Astrocyte of the cerebellum (primary cell): ENCODE measurements at places on chromosomes 4 and X.
A peak's percentile ranks its signal among the peaks of the same experiment; 100 is the strongest.

- DNase-seq: no peak
Observed at GRCh38 chr4:46979283-46979682, 14.1 kb downstream of the GABRA4 start.

GRCh38 chrX:38882894-38883626 lies 81.8 kb downstream of the MID1IP1 start:
- peak; percentile 42 for DNase-seq

GRCh38 chr4:26080870-26081628 lies 167.0 kb downstream of the SMIM20 start:
- DNase-seq: no peak

DNA sequence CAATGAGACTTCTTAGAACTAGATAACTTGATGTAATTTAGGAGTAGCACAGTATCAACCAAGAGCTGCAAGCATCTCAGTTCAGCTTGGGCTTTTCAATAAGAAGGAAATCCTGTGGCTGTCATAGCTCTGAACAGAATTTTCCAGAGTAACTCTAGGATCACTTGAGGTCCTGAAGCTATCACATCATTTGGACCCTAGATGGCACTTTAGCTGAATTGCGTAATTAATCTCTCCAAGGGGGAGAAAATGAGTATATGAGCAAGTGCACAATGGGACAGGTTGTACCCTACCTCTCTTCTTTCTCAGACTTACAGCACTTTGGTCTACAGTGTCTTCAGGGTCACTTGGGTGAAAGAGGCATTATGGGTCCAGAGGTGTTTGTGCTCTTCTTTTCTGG lies 45.2 kb downstream of the SLC4A4 start:
- no peak for DNase-seq

DNA sequence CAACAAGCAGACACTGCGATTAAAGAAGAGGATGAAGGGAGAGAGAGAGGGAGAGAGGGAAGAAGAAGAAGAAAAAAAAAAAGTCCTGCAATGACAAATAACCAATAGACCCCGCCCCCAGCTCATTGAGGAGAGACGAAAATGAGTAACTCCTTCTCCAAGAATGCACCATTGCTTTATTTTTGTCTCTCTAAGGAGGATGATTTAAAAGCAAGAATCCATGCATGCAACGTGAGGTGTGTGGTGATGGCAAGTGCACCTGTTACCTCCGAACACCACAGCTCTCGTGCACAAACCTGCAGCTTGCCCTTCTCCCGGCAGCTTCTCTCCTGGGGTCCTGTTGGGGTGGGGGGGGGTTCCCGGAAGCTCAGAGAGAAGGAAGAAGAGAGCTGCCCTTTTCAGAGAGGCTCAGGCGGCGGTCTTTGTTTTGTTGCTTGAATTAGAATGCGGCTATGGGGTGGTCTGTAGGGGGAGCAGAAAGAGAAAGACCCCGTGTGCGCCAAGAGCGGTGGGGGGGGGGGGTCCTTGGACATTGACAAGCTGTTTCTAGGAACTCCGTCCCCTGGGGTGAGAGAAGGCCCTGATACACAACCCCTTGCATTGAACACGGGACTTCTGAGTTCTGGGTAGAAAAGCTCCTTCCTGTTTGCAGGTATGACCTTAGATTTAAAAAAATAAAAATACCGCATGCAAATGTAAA lies 100.7 kb downstream of the CRLF2 start:
- no peak for DNase-seq

DNA sequence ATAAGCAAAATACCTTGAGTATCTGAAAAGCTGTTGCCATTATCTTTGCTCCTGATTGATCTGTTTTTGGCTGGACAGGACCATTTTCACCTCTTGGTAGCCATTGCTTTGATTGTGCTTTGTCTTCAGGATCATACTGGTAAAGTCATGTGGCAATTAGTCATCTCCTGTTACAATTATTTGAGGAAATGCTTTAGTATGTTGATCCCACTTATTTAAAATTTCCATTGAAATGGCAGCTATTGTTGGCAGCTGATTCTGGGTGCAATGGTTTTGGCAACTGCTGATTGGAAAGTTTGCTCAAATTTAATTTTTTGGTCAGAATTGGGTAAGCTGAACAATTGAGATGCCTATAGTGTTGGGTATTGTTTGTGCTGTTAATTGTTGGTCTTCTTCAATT lies 238.3 kb upstream of the TLL1 start:
- DNase-seq: no peak

- no peak for DNase-seq
Observed at GRCh38 chr4:135724421-135724820, 1522.8 kb upstream of the PABPC4L start.

DNA sequence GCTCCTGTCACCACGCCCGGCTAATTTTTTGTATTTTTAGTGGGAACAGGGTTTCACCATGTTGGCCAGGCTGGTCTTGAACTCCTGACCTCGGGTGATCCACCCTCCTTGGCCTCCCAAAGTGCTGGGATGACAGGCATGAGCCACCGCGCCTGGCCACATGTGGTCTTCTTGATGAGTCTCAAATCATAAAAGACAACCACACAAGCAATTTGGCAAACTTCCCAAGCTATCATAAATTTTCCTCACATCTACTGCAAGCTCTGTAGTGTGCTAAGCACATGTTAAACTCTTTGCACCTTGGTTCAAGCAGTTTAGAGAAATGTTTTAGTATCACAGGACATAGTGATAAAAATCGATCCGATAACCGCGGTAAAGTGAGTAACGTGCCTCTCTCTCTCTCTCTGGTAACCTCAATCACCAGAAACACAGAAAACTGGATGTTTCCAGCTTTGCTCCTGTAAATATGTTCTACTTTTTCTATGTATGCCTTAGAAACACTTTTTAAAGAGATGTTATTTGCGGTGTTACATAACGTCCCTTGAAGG lies 256.8 kb downstream of the DHRSX start:
- DNase-seq: peak; percentile 6

- DNase-seq: peak; percentile 6
Observed at GRCh38 chr4:67483868-67484602, 61.3 kb downstream of the CENPC start.

- DNase-seq: no peak
Observed at GRCh38 chrX:55149242-55149641, 60.4 kb downstream of the PAGE2 start.

DNA sequence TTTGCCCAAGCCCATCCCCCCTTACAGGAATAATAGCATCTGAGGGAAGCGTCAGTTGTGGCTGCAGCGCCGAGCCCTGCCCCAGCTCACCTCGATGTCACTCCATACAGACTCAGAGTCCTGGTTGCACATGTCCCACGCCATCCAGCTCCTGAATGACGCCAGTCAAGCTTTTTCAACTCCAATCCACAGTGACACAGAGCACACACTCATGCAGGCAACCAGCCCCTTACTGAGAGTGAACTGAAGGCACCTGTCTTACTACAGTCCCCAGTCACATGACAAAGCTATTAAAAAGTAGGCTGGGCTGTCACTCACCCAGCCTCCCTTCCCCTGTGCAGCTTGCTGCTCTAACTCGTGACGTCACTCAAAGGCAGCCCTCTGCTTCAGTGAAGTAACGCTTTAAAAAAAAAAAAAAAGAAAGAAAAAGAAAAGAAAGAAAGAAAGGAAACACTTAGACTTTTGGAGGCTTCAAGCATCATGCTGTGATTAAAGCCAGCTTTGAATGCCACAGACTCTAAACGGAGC lies at the start of gene PPARGC1A:
PPARGC1A (minus strand) TSS at position 234 of the 528 bp plus-strand sequence; CDS start at position 144, 90 bp downstream.
- DNase-seq: no peak
